Naive B cell (primary cell): ENCODE measurements at places on chromosomes 2 and 18. TPM values are rescaled to one million over a fixed set of nuclear protein-coding genes. Genes with fewer than 3 reads are reported as not detected.

- peaks cover 5% of the 10 kb centered on the region for H3K27me3 ChIP-seq
- H3K4me3 ChIP-seq, result peak overlapping the region; percentile 56
- H3K36me3 ChIP-seq, result no peaks in the 10 kb centered on the region
- H3K27ac ChIP-seq, result peak overlapping the region; percentile 17
- DNase-seq, result no peak
Measured at GRCh38 chr2:1563943-1564891, 151.0 kb downstream of the TPO start.

GRCh38 chr2:20333738-20334137, 16.9 kb downstream of the PUM2 start:
- H3K27ac ChIP-seq, result peak overlapping the region; percentile 94
- H3K4me1 ChIP-seq, result peaks cover 89% of the 10 kb centered on the region
- H3K4me3 ChIP-seq, result peak overlapping the region; percentile 74
- H3K36me3 ChIP-seq, result peaks cover 23% of the 10 kb centered on the region

DNA sequence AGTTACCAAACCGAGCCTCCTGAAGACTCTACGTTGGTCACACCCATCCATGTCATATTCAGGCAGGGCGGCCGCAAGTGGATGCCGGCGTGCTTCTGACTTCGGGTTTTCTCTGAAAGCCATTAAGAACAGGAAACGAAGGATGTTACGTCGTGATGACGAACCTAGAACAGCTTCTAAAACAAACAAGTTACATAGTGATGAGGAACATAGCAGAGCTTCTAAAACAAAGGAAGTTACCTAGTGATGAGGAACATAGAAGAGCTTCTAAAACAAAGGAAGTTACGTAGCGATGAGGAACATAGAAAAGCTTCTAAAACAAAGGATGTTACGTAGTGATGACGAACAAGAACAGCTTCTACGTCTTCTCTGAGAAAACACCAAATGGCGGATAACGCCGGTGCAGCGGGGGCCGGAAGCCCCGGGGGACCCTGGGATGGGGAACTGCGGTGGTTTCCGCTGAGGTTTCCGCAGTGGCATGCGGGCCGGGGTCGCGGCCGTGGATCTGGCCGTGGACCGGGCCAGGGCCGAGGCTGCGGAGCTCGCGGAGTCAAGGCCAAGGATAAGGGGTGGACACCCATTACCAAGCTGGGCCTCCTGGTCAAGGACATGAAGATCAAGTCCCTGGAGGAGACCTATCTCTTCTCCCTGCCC, 141.1 kb downstream of the SOCS6 start:
- no peak overlapping the region for H3K27ac ChIP-seq
- DNase-seq, result no peak
- no peaks in the 10 kb centered on the region for H3K4me1 ChIP-seq

The FABP1 gene
- polyA plus RNA-seq, result not detected

- H3K4me1 ChIP-seq, result peaks cover 59% of the 10 kb centered on the region
- peak; percentile 70 for DNase-seq
- H3K27me3 ChIP-seq, result no peaks in the 10 kb centered on the region
- peaks cover 19% of the 10 kb centered on the region for H3K36me3 ChIP-seq
- peak overlapping the region; percentile 73 for H3K4me3 ChIP-seq
Measured at GRCh38 chr2:43224131-43224570, 2.3 kb downstream of the ZFP36L2 start.

The ROCK2 gene
- polyA plus RNA-seq, result 10.6 TPM

The REG3A gene
- polyA plus RNA-seq, result not detected

DNA sequence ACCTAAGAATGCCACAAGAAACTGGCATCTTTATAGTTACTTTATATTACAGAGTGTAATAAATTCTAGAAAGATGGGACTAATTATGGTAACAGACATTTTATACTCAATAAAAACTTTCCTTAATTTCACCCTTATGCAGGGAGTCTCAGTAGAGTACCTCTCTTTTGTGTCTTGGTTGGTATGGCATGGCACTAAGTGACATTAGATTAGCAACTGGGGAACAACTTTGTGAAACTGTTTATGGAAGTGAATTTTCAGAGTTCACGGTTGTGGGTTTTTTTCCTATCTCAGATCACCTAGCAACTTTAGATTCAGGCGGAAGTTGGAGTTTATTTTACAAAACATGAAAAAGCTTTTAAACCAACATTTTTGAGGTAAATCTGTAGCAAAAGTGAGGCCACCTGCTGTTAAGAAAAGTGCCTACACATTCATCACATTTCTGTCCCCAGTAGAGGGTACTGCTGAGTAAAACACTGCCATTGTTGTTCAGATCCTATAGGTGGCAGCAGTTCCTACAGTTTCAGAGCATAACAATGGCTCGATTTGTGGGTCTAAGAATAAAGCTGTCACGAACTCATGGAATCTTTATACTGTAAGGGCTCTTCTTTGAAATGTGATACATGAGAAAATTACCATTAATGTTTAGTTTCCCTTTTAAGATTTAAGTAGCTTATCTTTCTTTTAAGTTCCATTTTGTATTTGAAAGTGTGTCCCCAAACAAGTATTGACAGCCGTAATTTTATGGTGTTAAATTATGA, 117.6 kb downstream of the CAMKMT start:
- H3K27ac ChIP-seq, result no peak overlapping the region
- H3K4me3 ChIP-seq, result no peak overlapping the region
- no peaks in the 10 kb centered on the region for H3K27me3 ChIP-seq
- peak; percentile 67 for DNase-seq
- no peaks in the 10 kb centered on the region for H3K4me1 ChIP-seq

The SYT4 gene
- not detected for polyA plus RNA-seq

The CNOT9 gene
- 16.3 TPM for polyA plus RNA-seq

DNA sequence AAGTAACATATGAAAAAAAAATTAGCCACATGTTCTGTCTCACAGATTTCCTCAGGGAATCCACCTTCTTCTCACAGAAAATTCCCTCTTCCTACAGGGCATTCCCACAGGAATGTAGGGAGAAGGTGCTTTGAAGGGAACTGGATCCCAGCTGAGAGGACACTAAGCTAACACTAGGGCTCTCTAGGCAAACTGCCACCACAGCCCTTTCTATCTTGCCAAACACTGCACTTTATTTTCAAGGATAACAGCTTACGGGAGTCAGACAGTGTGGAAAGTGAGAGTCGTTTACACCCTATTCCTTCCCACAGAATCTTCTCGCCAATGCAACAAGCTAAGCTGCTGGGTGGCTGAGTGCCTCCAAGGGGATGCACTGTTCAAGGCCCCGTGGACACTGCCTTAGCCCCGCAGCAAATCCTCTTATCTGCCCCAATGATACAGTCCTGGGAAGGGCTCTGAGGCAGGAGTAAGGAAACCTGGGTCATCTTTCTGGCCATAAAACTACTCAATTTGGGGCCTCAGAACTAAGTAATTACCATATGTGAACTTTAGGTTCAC, 76.9 kb downstream of the CCDC93 start:
- no peak for DNase-seq
- H3K36me3 ChIP-seq, result peaks cover 68% of the 10 kb centered on the region
- H3K27me3 ChIP-seq, result no peaks in the 10 kb centered on the region
- H3K27ac ChIP-seq, result no peak overlapping the region
- H3K4me3 ChIP-seq, result no peak overlapping the region

DNA sequence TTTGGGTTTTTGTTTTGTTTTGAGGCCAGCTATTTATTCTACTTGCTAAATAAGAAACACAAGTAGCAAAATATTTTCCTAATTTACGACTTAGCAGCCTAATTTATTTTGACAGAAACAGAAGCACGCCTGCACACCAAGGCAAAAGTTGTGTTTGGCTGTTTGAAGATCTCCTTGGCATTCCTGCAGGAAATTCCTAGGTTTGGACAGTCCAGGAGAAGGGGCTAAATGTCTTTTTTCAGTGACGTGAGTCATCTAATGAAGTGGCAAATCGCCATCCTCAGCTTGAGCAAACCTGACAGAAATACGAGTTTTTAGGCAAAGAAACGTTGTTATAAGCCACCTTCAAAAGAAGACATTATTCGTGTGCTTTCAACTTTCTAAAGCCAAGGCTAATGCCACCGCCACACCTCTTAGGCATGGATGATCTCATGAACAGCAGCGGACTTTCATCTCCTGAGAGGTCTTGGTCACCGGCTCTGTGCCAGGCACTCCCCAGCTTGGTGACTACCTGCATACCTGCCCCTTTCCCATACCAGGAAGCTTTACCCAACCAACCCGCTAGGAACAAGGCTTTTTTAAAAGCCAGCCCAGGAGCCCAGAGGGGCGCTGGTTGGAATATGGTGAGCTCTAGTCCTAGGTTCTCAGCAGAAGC, 30.9 kb downstream of the STK39 start:
- H3K36me3 ChIP-seq, result no peaks in the 10 kb centered on the region
- DNase-seq, result no peak
- H3K4me3 ChIP-seq, result no peak overlapping the region
- no peak overlapping the region for H3K27ac ChIP-seq
- peaks cover 11% of the 10 kb centered on the region for H3K4me1 ChIP-seq

The CPO gene
- polyA plus RNA-seq, result not detected

- peak overlapping the region; percentile 78 for H3K27ac ChIP-seq
- peak; percentile 18 for DNase-seq
- no peaks in the 10 kb centered on the region for H3K27me3 ChIP-seq
- H3K4me1 ChIP-seq, result peaks cover 87% of the 10 kb centered on the region
- peaks cover 31% of the 10 kb centered on the region for H3K36me3 ChIP-seq
Measured at GRCh38 chr2:230601510-230601909, 111.1 kb upstream of the CAB39 start.

The FN1 gene
- polyA plus RNA-seq, result 1.8 TPM

The POTEI gene
- polyA plus RNA-seq, result not detected

The ARL4C gene
- 26.2 TPM for polyA plus RNA-seq

The PDE1A gene
- 0.50 TPM for polyA plus RNA-seq

DNA sequence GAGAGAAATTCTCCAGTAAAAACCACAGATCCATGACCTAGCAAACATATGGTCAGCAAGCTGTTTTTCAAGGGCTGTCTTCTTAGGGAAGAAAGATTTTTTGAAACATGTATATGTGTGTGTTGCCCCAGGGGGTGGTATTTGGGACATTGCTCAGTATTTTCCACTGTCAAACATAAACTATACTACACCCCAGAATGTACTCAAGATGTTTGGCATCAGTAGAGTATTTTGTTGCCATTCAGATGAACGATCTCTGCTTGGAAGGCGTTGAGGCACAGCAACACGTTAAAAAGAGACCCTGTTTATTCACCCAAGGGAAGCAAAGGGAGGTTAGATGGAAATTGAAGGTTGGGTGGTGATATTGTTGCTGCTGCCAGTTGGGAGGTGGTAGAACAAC, 30.0 kb downstream of the EEF1B2 start:
- H3K27me3 ChIP-seq, result peaks cover 17% of the 10 kb centered on the region
- no peaks in the 10 kb centered on the region for H3K36me3 ChIP-seq
- H3K27ac ChIP-seq, result no peak overlapping the region
- DNase-seq, result no peak

DNA sequence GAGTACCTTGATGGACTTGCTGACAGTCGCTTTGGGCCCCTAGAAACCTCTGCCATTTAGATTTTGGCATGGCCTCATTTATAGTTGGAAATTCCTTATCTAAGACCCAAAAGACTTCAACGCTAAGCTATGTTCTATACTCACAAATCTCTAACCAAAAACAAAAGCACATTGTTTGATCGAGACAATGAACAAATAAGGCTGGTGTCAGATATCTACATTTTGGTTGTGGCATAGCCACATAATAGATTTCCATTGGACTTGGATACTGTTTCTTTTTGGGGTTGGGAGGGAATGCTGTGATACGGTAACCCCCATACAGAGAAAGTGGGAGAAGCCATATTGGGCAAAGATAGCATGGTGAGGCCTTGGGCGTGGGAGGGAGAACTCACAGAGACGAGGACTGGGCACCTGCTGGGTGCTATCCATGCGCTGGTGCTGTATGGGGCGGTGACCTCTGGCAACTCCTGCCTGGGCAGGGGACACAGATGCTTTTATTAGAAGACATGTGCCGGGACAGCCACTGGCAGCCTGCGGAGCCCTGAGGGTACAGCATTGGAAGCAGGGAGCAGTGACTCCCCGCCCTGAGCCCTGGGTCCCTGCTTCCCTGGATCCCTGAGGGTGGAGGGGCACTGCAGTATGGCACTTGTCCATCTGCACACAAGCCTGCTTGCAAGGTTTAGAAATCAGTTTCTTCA, 97.1 kb downstream of the ASAP2 start:
- no peaks in the 10 kb centered on the region for H3K36me3 ChIP-seq
- DNase-seq, result no peak
- no peak overlapping the region for H3K27ac ChIP-seq
- no peaks in the 10 kb centered on the region for H3K27me3 ChIP-seq
- no peaks in the 10 kb centered on the region for H3K4me1 ChIP-seq

The NGEF gene
- polyA plus RNA-seq, result 0.74 TPM

DNA sequence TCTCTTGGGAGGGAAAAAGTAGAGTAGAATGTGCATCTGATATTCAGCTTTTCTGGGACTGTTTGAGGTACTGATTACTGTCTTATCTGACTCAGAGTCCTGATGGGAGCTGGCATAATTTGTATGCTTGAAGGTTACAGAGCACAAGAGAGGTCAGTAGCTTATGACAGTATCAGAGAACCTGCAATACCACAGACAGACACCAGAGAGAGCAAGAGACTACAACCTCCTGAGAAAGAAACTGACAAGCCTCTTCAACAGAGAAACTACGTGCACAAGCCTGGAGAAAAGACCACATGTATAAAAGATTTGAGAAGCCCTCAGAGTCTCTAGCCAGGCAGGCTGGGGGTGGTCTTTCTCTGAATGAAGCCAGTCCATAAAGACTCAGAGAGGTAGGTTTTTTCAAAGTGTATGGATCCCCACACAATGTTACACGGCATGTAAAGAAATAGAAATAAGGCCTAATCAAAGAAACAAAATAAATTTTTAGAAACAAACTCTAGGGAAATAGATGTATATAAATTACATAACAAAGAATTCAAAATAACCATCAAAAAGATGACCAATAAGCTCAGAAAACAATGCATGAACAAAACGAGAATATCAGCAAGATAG, 568.3 kb downstream of the LRRTM4 start:
- H3K4me1 ChIP-seq, result no peaks in the 10 kb centered on the region
- H3K27me3 ChIP-seq, result no peaks in the 10 kb centered on the region
- no peaks in the 10 kb centered on the region for H3K36me3 ChIP-seq
- H3K4me3 ChIP-seq, result no peak overlapping the region

The MEX3C gene
- polyA plus RNA-seq, result 13.4 TPM

GRCh38 chr2:56315376-56315775, 131.6 kb downstream of the CCDC85A start:
- no peak overlapping the region for H3K4me3 ChIP-seq
- H3K4me1 ChIP-seq, result no peaks in the 10 kb centered on the region
- no peaks in the 10 kb centered on the region for H3K36me3 ChIP-seq
- no peaks in the 10 kb centered on the region for H3K27me3 ChIP-seq

The COL4A3 gene
- 0.07 TPM for polyA plus RNA-seq

The SPDYA gene
- polyA plus RNA-seq, result not detected

GRCh38 chr2:42443718-42444399, 49.9 kb downstream of the KCNG3 start:
- H3K27me3 ChIP-seq, result peaks cover 6% of the 10 kb centered on the region
- no peak for DNase-seq

DNA sequence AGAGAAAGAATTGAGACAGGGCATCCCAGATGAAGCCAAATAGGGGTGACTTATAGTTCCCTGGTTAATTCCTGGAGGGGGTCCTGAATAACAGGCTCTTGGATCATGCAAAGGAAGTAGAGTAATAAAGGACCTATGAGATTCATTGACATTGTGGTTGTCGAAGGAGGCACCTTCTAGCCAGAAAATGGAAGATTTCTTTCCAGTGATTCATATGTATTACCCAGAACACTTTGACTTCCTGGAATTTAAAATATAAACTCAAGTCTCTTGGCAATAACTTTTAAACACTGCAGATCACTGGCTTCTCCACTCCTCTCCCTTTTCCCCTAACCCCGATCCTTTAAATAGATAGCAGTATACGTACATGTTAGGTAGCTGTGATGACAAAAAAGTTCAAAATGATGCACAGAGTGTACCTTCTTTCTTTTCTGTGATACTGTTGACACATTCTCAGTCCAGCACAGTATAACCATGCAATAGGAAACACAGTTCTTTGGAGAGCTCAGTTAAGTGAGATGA, 211.8 kb downstream of the LTBP1 start:
- H3K27me3 ChIP-seq, result peaks cover 11% of the 10 kb centered on the region
- no peak overlapping the region for H3K27ac ChIP-seq
- H3K36me3 ChIP-seq, result no peaks in the 10 kb centered on the region
- no peaks in the 10 kb centered on the region for H3K4me1 ChIP-seq

The TEKT4 gene
- polyA plus RNA-seq, result not detected
